ENCODE measurements at places on chromosomes 5 and 9. TPM values are rescaled to one million over a fixed set of nuclear protein-coding genes. Genes with fewer than 3 reads are reported as not detected.

FBLL1 gene
- total RNA-seq: 1.3 TPM

RGS7BP gene
- total RNA-seq: 0.11 TPM

- DNase-seq: no peak
Measured at GRCh38 chr9:73371801-73372200, 220.1 kb downstream of the ANXA1 start.

DNA sequence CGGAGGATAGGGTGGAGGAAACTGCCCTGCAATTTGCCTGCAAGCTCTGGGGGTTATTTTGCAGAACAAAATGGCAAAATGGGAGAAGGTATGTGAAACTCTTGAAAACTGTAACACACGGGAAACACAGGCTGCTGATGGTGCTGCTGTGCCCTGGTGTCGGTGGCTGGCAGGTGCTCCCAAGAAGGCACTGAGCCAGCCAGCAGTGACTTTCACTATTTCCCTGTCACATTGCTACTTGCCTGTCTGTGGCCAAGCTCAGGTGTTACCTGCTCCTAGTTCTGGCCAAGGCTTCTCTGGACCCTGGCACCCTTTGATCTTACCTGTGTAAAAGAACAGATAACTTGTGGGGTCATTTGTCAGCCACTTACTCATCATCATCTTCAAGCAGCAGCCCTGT is 102.2 kb downstream of the CMYA5 start:
- DNase-seq: no peak

DNA sequence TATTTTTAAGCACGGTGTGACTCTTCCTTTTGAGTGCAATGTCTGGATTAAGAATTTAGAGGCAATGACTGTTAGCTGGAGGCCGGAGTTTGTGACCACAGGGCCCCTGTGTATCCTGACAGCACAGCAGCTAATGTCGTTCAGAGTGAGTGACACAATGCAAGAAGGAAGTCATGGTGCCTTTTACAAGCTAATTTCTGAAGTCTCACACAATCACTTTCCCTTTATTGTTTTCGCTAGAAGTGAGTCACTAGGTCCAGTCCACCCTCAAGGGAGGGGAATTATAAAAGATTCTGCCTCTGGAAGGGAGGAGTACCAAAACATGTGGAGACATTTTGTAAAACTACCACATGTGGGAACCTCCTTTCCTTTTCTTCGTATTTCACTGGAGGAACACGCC is 185.5 kb upstream of the FGF10 start:
- no peak for DNase-seq

DNA sequence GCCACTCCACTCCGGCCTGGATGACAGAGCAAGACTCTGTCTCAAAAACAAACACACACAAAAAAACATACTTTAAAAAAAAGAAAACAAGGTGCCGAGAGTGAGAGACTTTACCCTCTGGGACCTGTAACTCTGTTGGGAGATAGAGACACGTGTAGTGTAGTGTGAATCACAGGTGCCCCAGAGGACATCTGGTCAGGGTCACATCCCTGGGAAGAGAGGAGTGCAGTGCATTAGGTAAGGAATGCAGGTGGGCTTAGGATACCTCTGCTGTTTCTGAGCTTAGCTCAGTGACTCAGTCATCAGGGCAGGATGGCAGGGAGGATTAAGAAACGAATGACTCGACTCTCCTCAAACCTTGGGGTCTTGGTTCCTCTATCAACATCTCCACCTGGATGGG is 174.6 kb downstream of the GOLPH3 start:
- DNase-seq: no peak

GRCh38 chr9:96219026-96219899 is 82.7 kb downstream of the HSD17B3 start:
- peak; percentile 77 for DNase-seq

DNA sequence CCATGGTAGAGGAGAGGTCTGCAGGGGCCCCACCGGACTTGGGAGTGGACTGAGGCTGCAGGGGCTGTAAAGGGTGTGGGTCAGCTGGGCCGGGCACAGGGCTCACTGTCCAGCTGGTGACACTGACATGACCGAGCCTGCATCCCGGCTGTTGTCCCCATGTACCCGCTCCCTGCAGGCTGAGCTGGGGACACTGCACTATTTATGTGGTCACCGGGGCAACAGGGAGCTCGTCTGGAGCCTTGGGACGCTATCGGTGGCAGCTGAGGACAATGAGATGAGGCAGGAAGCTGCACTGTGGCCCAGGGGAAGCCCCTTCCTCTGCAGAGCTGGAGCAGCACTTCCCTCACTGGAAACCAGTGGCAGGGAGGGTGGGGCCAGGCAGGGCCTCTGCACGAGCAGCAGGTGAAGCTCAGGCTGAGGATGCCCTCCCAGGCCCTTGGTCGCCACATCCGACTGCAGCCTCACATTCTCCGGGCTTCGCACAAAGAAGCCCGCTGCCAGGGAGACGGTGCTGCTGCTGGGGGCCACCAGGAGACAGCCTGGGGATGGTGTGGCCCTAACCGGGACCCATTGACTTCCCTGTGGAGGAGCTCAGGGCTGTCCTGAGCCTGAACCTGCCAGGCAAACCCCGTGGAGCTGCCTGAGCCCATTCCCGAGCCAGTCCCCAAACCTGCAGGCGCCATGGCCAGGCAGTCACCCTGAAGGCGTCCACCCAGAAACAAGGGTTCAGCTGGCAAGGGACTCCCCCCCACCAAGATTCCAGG is 26.4 kb downstream of the ZDHHC11B start:
- DNase-seq: no peak

DNA sequence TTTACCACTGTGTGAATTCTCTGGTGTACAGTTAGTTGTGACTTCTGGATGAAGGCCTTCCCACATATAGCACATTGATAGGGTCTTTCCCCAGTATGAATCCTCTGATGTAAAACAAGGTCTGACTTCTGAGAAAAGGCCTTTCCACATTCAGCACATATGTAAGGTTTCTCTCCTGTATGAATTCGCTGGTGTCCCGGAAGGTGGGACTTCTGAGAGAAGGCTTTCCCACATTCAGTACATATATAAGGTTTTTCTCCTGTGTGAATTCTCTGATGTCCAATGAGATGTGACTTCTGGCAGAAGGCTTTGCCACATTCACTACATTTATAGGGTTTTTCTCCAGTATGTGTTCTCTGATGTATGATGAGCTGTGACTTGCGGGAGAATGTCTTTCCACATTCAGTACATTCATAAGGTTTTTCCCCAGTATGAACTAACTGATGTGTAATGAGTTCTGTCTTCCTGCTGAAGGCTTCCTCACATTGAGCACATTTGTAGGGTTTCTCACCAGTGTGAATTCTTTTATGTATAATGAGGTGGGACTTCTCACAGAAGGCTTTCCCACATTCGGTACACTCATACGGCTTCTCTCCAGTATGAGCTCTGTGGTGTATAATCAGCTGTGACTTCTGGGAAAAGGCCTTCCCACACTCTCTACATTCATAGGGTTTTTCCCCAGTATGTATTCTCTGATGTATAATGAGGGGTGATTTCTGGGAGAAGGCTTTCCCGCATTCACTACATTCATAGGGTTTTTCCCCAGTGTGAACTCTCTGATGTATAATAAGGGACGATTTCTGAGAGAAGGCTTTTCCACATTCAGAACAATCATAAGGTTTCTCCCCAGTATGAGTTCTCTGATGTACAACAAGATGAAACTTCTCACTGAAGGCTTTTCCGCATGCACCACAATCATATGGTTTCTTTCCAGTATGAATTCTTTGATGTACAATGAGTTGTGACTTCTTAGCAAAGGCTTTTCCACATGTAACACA is 9.1 kb downstream of the ZNF300 start:
- peak; percentile 2 for DNase-seq

GRCh38 chr9:118170032-118170955 is 466.1 kb downstream of the TLR4 start:
- peak; percentile 69 for DNase-seq

- no peak for DNase-seq
Measured at GRCh38 chr9:31372799-31373587, 1011.5 kb upstream of the ACO1 start.

DNA sequence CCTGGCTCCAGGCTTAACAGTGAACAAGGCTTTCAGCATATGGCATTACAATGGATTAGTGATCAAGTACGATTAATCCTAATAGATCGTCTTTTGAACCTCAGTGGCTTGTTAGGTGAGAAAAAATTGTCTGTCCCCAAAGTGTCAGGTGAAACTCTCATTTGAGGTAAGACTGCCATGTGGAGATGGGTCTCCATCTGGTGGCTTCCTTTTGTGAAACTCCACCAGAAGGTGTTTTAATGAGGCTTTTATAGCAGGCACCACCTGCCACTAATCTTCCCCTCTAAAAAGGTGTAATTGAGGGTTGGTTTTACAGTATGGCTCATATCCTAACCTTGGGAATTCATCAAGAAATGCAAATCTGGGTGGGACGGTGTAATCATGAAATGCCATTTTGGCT is 471.1 kb upstream of the MPDZ start:
- no peak for DNase-seq

GRCh38 chr5:39113354-39113953 is 39.3 kb upstream of the RICTOR start:
- peak; percentile 23 for DNase-seq

STPG3 gene
- total RNA-seq: not detected

- DNase-seq: peak; percentile 56
Measured at GRCh38 chr9:110588296-110588695, 8.8 kb upstream of the SVEP1 start.

SLC4A9 gene
- total RNA-seq: not detected

C1QTNF2 gene
- total RNA-seq: not detected

- no peak for DNase-seq
Measured at GRCh38 chr5:136090319-136090718, 42.3 kb upstream of the SMAD5 start.

PCDHB9 gene
- total RNA-seq: 2.5 TPM

RNF38 gene
- 10.7 TPM for total RNA-seq

OTP gene
- total RNA-seq: not detected

DNA sequence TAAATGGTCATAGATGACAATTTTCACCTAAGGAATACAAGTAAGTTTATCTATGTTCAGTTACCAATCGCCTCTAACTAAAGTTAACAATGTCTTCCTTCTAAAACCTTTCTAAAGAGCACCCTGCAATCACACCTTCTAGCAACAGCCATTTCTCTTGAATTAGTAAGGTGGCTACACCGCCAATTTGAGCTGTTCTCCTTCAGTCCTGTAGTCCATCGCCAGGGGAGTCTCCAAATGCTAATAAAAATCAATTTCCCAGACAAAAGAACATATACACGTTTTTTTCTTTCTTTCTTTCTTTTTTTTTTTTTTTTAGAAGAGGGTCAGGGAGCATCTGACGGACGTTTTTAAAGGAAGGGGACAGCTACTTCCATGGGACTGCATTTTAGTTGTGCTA is 729 bp upstream of the RORB start:
- DNase-seq: no peak

GRCh38 chr5:28862860-28863196 is 1824.4 kb upstream of the CDH9 start:
- DNase-seq: no peak

DNA sequence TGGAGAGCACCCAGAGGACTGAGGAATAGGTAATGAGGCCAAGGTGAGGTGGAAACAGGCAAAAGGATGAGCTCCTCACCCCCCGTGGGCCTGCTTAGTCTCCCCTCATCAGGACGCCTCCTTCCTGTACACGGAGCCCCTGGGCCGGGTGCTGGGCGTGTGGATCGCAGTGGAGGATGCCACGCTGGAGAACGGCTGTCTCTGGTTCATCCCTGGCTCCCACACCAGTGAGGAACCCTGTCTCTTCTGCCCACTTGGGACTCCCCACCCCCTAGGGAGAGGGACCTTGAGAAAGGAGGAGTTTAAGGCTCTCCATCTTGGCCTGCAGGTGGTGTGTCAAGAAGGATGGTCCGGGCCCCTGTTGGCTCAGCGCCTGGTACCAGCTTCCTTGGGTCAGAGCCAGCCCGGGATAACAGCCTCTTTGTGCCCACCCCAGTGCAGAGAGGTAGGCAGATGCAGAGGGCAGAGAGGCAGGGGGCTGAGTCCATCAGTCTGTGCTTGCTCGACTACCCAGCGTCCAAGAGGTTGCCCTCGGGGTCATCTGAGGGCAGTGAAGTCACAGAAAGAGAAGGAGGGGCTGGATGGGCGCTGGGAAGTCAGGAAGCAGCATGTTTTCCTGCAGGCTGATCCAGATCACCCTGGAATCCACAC is 7.0 kb downstream of the DOLK start:
- no peak for DNase-seq

- no peak for DNase-seq
Measured at GRCh38 chr5:132491368-132492364, 1.1 kb upstream of the IRF1 start.

MYOZ3 gene
- 0.32 TPM for total RNA-seq

C5orf52 gene
- total RNA-seq: not detected

GRCh38 chr5:105739732-105740131 is 1931.0 kb downstream of the EFNA5 start:
- DNase-seq: no peak

GRCh38 chr5:20266066-20266465 is 278.1 kb upstream of the CDH18 start:
- DNase-seq: no peak

EQTN gene
- not detected for total RNA-seq

GRCh38 chr9:106156465-106156864 is 462.1 kb downstream of the TMEM38B start:
- no peak for DNase-seq

OLFML2A gene
- 0.38 TPM for total RNA-seq

DNA sequence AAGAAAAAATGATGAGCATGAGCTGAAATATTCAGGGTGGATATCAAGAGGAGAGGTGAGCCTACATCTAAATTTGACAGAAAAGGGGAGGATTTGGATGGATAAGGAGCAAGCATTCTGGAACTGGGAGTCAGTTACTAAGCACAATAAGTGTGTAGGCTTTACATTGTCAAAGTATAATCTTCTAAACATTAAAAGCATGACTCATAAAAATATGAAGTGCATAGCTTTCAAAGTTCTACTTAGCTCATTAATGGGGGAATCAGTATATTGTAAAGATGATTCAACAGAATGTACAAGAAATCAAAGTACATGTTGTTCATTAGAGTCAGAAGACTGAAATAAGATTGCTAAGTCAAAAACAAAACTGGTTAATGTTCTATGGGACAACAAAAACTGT is 248.0 kb upstream of the GAS1 start:
- peak; percentile 23 for DNase-seq

DNA sequence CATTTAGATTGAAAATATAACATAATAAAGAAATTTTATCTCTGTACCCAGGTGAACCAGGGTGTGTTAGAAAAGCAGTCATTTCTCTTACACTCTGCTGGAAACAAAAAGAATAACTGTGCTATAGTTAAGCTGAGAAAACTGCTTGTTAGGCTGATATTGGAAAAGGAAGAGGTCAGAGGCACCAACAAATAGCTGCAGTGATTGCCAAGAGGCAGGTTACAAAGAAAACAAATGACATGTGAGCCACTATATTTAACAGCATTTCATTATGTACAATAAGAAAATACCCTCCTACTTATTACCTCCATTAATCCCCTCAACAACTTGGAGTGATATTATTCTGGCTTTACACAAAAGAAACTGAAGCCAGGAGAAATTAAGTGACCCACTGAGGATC is 607.9 kb upstream of the TLE4 start:
- no peak for DNase-seq
